ENCODE measurements at places on chromosomes 2 and 18. TPM values are rescaled to one million over a fixed set of nuclear protein-coding genes. Genes with fewer than 3 reads are reported as not detected.

DNA sequence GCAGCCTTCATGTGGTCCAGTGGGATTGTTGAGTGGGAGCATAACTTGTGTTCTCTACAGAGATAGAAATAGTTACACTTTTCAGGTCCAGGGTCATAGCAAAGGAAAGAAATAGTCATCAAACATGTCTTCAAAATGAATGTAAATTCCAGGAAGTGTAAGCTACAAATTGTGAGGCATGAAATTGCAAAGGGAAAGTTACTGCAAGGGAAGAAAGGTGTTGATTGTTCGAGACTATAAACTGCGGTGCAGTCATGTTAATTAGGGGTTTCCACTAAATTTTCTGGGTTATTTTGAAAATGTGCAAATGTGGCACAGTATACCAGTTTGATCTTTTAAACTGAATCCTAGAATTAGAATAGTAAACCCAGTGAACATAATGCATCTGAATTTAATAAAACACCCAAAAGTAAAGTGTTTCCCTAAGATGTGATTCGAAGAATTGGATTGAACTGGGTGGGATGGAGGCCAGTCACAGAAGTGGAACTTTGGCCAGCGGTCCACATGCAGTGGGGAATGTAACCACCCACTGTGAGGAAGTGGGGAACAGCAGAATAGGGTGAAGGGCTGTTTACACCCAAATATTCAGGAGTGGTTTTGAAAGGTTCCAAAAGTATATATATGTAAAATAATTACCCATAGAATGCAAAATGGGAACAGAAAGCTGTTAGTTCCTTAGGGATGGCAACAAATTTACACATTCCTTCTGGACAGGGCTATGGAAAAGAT is 126.5 kb upstream of the CCDC68 start:
- no peak for DNase-seq

DNA sequence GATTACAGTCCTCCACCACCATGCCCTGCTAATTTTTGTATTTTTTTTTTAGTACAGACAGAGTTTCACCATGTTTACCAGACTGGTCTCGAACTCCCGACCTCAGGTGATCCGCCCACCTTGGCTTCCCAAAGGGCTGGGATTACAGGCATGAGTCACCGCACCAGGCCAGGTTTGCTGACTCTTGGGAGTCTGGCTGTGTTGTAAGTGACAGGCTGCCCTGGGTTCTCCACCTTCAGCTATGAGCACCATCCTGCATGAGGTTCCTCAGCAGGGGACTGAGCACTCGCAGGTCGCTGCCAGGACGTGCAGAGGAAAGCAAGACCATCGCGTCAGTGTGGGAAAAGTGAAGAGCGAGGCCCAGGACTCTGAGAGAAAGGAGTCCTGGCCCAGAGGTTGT is 112.6 kb upstream of the NDUFV2 start:
- DNase-seq: no peak

- DNase-seq: peak; percentile 81
Observed at GRCh38 chr2:176122683-176123410, at the start of gene HOXD9. HOXD9 (plus strand) TSS chr2:176122719; CDS start chr2:176122769, 50 bp downstream.

GRCh38 chr2:10873171-10873570 is 38.6 kb upstream of the KCNF1 start:
- DNase-seq: no peak

GRCh38 chr2:230678451-230678850 is 34.2 kb upstream of the CAB39 start:
- DNase-seq: no peak

- no peak for DNase-seq
Observed at GRCh38 chr2:190999949-191000665, 13.9 kb downstream of the STAT1 start.

- no peak for DNase-seq
Observed at GRCh38 chr2:235627682-235628081, 133.8 kb downstream of the AGAP1 start.

DNA sequence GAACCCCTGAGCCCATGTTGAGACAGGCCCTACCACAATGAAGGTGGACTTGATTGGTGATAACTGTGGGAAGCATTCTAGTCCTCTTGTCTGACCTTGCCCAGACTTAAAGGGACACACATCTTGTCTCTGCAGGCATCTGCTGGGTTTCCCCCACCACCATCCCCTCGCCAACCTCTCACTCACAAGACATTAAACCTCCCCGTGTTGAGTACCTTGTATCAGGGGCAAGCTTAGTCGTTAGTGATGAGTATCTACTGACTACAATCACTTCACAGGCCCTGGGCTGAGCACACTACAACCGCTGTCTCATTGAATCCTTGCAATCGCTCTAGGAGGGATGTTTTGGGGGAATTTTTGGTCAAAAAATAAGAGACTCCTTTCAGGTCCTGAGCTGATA is 86.0 kb downstream of the ICOS start:
- DNase-seq: no peak

DNA sequence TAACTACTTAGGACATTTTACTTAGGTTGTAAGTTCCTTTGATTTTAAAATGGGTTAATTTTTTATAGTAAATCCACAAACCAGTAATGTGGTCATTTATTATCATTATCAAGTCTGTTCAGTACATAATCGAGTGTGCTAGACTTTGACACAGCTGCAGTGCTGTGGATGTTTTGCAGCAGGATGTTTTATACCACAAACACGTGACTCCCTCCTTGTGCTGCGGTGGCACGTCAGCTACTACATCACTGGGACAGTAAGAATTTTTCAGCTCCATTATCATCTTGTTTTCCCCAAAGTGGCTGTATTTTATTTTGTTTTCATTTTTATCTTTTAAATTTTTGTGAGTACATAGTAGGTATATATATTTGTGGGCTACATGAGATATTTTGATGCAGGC is 70.0 kb downstream of the ATP9B start:
- DNase-seq: no peak

DNA sequence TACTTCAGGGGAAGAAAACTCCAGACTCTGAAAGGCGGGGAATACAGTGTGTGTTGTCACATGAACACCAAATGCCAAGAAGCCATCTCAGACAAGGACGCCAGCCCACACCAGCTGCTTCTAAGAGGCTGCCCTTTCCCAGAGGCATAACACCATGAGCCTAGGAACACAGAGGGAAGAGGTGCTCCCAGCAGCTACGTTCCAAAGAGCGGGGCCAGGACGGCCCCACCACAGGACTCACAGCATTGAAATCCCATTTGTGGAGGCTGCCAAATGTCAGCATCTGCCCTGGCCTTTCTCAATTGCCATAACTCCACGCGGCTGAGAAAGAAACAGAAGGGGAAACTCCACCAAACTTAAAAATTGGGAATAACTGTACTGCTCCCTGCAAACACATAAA is 20.1 kb upstream of the ID2 start:
- peak; percentile 65 for DNase-seq

DNA sequence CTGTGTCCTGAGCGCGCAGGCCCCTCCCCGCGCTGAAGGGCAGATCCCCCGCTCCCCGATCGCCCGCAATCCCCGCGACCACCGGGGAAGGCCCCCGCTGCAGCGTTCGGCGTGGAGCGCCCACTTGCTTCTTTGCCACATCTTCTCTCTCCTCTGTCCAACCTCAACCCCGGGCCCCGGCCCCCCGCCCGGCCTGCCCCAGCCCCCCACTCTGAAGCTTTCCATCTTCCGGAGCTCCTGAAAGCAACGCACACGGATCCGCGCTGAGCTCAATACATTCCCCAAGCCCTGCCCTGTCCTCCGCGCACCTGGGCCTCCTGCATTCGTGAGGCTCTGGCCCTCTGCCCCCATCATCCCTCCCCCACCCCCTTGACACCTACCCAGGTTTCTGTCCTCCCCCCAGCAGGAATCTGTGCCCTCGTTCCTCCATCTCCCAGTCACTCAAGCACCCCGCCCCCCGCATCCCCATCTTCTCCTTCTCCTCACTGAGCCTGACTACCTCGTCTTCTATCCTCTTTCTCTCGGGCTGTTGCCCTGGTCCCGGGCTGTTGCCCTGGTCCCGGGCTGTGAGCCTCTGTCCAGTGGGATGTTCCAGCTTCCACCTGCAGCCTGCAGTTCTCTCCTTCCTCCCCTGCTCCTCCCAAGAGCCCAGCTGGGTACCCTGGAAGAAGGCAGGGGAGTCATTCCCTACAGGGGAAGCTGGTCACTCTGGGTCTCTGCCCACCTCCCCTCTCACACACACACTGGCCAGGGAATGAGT is 7.8 kb downstream of the SPEG start:
- no peak for DNase-seq

DNA sequence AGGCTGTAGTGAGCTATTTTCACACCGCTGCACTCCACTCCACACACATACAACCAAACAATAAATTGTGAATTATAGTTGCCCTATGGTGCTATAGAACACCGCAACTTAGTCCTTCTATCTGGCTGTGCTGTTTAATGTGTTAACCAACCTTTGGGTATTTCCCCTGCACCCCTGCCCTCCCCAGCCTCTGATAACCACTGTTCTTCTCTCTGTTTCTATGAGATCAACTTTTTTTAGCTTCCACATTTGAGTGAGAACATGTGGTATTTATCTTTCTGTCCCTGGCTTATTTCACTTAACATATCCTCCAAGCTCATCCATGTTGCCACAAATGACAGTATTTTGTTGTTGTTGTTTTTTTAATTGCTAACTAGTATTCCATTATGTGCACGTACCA is 32.5 kb downstream of the TET3 start:
- no peak for DNase-seq

The UGT1A6 gene
- total RNA-seq: not detected

The PSMA8 gene
- total RNA-seq: not detected
